ENCODE measurements at places on chromosomes 2 and 18.

- DNase-seq: no peak
Measured at GRCh38 chr2:30548386-30548785, 101.3 kb downstream of the LCLAT1 start.

GRCh38 chr2:133438848-133439564 is 129.3 kb downstream of the NCKAP5 start:
- no peak for DNase-seq

- no peak for DNase-seq
Measured at GRCh38 chr2:175872721-175873120, 129.3 kb downstream of the LNPK start.

DNA sequence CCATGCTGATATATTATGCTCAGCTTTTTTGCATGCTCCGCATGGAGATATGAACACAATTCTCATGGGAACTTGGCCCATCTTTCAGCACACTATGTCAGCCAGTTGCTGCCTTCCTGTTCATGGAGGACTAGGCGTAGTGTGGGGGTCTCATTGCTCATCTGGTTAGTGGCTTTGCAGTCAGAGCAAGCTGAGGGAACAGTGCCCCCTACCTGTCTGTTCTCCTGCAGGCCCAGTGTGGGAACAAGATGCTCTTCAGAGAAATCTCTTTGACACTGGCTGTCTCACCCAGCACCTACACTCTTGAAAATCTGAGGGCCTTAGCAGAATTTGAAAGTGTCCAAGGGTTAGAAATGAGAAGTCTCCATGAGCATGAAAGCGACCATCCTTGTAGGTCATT is 47.1 kb downstream of the SPTBN1 start:
- no peak for DNase-seq

DNA sequence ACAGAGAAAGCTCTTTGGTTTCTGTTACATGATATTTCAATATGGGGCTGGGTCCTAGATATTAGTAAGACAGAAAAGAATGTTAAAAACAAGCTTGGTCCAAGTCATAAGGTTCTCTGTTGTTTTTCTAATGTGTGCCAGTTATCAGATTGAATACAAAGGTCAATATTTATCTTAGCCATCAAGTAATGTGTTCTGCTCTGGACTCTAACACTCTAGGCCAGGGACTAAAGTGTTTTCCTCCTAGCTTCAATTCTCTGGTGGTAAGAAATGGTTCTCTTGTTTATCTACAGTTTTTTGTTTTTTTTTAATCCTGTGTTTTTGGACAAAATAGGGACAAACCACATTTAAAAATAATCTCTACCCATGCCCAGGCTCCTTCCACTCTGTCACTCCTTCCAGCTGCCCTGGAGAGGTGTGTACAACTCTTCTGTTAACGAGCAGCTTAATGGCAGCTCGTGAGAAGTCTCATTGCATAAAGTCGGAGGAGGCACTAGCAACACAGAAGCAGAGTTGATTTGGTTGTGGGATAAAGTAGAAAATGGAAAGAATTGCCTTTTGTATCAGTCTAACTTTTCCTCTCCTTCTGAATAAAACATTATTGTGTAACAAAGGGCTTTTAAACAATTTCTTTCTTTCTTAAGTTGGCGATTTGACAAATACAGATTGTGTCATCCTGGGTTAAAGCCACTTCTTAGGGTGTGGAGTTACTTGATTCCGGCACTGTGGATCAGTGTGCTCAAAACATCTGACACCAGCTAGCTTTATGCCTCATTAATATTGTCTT is 8.0 kb upstream of the SESTD1 start:
- DNase-seq: no peak

GRCh38 chr18:8810157-8810556 is 104.8 kb downstream of the MTCL1 start:
- DNase-seq: no peak
